Stimulated activated CD8-positive, alpha-beta memory T cell treated with anti-CD3 and anti-CD28 coated beads, Interleukin-7, amount 100 ng/mL, for 24 hours (primary cell): ENCODE measurements at places on chromosomes 1 and 21.

DNA sequence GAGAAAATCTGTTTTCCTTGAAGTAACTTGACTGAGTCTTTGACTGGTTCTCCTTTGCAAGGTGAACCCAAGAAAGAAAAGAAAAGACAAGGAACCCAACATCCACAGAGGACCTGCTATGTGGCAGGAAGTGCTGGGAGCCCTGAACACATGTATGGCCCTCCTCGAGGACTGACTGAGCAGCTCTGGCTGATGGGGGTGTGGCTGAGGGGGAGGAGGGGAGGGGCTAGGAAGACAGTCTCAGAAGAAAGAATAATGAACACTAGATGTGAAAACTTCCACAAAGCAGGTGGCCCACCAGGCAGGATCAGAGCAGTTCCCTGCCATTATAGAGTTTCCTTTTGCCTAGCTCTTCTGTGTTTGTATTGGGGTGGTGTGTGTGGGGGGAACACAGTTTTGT lies 26.1 kb downstream of the NENF start:
- DNase-seq: no peak

DNA sequence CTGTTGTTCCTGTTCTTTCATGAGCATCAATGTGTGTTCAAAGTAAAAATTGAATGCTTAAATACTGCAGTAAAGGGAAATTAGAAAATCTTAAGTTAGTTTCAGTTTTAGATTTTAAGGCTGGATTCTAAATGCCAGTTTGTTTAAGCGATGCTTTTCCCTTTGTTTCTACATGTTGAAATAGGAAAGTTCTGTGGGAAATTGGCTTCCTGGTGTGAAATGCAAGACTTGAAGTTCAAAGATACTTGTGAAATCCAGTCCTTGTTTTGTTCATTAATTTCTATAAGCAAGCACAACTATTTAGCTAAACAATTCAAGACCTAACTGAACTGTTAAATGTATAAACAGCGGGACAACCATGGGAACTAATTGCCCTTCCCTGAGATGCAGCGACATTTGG lies 149.1 kb downstream of the LYPLAL1 start:
- no peak for DNase-seq

GRCh38 chr21:42200906-42201614 lies 17.9 kb upstream of the ABCG1 start:
- DNase-seq: no peak

DNA sequence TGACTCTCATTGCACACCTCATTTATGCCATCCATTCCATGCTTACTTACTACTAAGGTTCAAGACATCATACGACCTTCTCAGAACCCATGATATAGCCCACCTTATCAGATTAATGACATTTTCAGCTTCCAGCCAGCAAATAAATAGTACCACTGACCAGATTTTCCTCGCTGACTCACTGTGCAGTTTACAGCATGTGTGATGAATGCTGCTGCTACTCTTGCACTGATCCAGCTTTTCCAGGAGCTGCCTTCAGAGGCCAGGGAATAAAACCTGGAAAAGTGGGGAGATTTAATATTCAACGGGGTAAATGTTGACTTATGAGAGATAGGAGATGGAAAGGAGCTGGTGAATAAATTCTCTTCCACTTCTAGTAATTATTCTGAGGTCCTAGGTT lies 247.1 kb downstream of the COL11A1 start:
- DNase-seq: no peak

GRCh38 chr1:226002667-226003501 lies 3.7 kb upstream of the SDE2 start:
- DNase-seq: no peak

DNA sequence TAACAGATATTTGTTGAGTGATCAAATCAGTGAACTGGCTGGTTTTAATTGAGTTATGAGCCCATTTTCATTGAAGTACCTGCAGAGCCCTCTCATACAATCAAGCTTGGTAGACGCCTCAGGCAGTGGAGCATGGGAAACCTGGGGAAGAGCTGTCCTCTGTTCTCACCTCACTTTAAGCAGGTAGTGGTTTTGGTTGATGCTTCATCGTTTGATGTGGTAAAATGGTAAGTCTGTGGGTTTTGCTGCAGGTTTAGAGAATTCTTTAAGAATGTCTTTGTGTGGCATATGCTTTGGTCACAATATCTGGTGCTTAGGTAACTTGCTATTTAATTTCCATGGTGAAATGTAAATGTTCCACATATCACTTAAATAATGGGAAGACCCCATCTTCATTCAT lies 10.0 kb downstream of the LAMC1 start:
- DNase-seq: no peak
